Cerebellum (tissue), 4 donors: ENCODE measurements at places on chromosomes 5 and 9.

GRCh38 chr9:13688223-13688989 lies 408.9 kb upstream of the MPDZ start:
- DNase-seq = no peak

- DNase-seq = no peak
Observed at GRCh38 chr9:81408951-81409350, 280.4 kb downstream of the TLE1 start.

DNA sequence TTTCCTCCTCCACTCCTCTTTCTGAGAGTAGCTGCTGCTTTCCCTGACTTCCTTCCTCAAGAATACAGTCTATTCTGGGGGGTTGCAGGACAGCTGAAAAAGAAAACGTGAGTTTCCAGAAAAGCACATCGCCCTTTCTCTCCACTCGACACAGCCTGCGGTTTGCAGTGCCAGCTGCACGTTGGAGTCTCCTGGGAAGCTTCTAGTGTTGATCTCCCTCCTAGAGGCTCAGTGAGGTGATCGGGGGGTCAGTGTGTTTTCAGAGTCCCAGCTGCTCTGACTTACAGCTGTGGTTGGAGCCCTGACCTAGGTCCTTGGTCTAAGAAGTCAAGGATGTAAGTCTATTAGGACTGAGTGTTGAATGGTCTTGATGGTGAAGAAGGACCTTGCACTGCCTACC lies 25.0 kb upstream of the SUSD3 start:
- no peak for DNase-seq

DNA sequence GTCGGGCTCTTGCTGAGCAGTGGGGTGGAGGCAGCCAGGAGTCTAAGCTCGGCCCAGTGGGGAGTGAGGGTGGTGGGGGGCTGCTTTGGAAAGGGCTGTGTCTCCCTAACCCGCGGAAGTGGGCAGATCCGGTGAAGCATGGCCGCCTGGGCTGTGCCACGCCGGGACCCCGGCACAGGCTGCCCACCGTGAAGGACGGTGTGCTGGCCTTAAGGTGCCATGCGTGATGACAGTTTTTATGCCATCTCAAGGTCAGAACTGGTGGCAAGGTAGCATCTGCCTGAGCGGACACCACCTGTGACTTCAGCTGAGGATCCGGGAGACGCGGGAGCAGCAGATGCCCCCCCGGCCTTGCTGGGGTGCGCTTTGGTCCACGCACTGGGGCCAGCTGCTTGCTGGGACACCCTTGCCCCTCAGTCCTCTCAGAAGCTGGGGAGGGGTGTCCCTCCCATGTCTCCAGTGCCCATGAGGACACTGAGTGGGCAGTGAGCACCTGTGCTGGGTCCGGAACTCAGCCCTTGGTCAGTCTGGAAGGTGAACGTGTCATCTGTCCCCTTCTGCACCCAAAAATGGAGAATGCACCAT lies 53.9 kb downstream of the AHRR start:
- DNase-seq = no peak
